Fibroblast of villous mesenchyme (primary cell): ENCODE measurements at places on chromosomes 16 and 17.
A peak's percentile ranks its signal among the peaks of the same experiment; 100 is the strongest.

- no peak for DNase-seq
Observed at GRCh38 chr16:58551496-58551895, 36.2 kb downstream of the SETD6 start.

DNA sequence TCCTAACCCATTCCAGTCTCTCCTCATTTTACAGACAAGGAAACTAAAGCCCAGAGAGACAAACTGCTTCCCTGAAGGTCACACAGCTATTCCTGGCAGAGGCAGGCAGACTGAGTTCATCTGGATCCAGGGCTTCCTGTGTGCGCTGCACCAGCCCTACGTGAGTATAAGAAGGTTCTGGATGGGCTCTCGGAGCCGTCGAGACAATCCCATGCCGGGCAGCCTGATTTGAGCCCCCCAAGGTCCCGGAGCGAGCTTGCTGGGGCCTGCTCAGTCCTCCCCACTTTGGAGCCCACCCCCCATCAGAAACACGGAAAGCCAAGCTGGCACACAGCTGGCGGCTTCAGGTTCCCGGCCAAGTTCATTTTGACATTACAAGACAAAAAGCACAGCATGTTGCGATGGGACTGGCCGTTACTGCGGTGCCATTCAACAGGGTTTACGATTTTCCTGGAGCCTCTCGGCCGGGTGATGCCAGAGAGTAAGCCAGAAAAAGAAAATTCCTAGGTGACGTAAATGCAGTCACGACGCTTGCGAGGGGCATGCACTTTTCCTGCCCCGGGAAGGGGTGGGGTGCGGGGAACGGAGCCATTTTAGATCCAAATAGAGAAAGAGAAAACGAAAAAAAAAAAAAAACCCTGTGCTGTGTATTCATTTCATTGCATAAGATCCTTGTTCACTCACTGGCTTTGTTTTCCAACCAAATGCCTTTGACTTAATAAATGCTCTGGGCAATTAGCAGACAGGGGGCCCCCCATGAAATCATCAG is 167.1 kb upstream of the FOXF1 start:
- peak; percentile 95 for DNase-seq

DNA sequence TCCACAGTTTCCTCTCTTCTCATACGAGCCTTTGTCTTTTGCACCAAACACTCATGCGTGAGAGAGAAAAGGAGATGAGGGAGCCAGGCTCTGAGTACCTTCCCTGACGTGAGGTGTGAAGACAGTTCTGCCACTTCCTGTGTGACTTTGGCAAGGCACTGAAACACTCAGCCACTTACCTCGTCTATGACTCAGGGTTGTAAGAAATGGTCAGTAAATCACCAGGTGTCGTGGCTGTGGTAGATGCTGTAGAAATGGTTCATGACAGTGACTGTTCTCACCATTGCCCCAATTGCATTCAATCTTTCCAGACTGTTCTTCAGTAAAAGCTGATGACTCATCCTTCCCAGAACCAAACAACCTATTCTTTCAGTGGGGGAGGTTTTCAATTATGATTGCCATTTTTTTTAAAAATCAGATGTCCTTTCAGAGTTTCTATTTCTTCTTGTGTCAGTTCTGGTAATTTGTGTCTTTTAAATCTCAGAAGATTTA is 49.2 kb upstream of the CBFA2T3 start:
- no peak for DNase-seq

DNA sequence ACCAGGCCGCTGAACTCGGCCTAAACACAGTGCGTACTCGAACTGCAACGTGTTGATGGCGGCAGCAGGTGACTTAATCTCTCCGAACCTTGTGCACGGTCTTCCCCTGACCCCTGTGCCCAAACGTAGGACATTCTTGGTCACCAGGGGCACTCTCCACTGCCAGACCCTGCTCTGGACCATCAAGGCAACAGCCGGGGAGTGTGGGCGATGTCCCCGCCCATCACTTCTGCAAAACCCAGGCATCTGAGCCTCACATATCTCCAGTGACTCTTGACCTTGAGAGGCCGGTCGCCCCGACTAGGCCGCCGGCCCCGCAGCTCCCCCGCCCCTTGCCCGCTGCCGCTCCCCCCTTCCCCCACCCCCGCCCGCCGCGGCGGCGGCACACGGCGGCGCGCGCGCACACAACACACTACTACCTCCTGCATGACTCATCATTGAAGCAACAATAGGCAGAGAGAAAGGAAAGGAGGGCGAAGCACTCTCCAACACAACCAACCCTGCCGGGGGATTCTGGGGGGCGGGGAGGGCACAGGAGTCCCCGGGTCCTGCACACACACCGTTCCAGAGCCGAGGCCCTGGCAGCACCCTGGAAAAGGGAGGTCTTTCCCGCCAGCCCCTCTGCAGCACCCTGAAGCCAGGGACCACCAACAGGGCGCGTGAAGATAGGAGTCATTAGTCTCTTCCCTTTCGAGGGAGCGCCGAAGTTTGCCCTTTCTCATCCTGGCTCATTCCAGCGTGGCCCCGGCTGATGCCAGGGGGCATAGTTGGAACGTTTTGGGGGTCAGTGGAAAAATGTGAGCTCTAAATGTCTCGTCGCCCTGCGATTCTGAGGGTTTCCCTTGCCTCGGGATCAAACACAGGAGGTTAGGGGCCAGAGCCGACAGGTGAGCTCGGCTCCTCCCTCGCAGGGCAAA is 1.9 kb downstream of the MNT start:
- DNase-seq = peak; percentile 80

DNA sequence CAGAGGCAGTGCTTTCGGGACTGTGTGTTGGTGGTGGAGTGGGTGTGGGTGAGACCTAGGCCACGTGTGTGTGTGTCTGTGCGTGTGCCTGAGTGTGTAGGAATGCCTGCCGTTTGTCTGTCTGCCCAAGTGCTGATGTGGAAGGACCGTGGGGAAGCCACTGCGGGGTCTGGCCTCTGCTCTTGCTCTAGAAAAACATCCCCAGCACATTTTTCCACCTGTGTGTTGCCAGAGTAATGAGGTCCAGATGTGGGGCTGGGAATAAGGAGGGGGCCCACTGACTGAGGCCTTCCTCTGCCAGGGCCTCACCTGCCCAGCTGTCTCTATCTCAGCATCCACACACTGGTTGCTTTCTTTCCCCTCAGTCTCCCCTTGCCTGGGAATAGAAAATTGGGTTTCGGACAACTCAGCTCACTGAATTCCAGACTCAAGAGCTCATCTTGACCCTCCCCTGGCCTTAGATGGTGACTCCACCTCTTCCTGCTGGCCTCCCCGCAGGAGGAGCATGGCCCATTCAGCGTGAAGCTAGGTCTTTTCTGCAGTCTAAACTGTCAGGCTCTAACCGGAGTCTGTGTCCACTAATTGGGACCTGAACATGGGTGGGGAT is 7.6 kb downstream of the SGCA start:
- DNase-seq = peak; percentile 87

- peak; percentile 21 for DNase-seq
Observed at GRCh38 chr16:81261049-81261648, 22.7 kb downstream of the BCO1 start.

DNA sequence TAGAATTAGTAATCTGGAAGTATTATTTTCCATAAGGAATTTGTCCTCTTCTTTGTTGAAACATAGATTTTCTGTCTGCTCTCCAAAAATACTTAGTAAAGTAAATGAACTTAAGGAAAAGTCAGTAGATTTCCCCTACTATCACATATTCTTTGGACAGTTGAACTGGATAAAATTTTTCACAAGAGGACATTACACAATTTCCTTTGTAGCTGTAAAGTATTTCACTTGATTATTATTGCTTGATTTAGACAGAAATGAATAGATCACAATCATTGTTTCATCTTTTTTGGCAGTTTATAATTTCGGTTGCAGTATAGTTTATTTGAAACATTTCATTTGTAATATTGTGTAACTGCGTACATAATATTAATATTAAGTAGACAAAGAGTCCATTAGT is 12.5 kb downstream of the CYB5B start:
- no peak for DNase-seq
